Activated CD4-positive, alpha-beta T cell treated with anti-CD3 and anti-CD28 coated beads, Interleukin-2, amount 50 U/mL, for 24 hours (primary cell): ENCODE measurements at places on chromosomes 3 and 15.

- no peak for DNase-seq
These were observed 2.9 kb downstream of the RAB43 start for GRCh38 chr3:129118745-129119144.

- no peak for DNase-seq
These were observed 1199.9 kb downstream of the SI start for GRCh38 chr3:163878396-163878795.

GRCh38 chr15:41780266-41780665, 6.0 kb downstream of the MAPKBP1 start:
- no peak for DNase-seq

GRCh38 chr15:49674370-49674769, 53.5 kb downstream of the DTWD1 start:
- DNase-seq, result no peak

GRCh38 chr3:34150992-34151391, 352.6 kb downstream of the PDCD6IP start:
- no peak for DNase-seq
